ENCODE measurements at places on chromosomes 16 and 17.

DNA sequence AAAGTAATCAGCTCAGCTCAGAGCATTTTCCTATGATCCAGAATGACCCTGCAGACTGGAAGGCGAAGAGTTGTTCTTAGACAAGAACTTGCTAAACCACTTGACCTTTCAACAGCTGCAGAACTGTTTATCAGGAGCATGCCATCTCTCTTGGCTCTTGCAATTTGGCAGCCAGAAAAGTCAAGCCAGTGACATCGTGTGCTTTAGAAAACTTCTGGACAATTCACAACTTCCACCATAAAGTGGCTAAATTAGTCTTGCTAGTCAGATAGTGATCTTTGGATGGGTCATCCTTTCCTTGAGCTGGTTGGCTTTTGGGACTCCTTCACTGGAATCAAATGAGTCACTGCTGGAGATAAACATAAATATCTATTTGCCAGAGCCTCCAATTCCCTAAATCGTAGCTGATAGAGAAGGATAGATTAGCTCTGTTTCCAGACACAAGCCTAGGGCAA, 146.5 kb downstream of the MAP2K6 start:
- DNase-seq: no peak

GRCh38 chr16:2083876-2084780, 36.3 kb downstream of the TSC2 start:
- no peak for DNase-seq

- no peak for DNase-seq
Measured at GRCh38 chr16:54487933-54488332, 201.3 kb upstream of the IRX3 start.

- DNase-seq: no peak
Measured at GRCh38 chr16:62249069-62249468, 212.8 kb upstream of the CDH8 start.

- no peak for DNase-seq
Measured at GRCh38 chr16:8254405-8254804, 335.9 kb downstream of the TMEM114 start.

- DNase-seq: no peak
Measured at GRCh38 chr17:40602445-40603443, 37.5 kb upstream of the CCR7 start.
